ENCODE measurements at places on chromosomes 6 and 20.

GRCh38 chr6:155244434-155244833 lies 19.4 kb upstream of the CLDN20 start:
- no peak for DNase-seq

GRCh38 chr6:87897013-87897412 lies 150.6 kb upstream of the SPACA1 start:
- no peak for DNase-seq

DNA sequence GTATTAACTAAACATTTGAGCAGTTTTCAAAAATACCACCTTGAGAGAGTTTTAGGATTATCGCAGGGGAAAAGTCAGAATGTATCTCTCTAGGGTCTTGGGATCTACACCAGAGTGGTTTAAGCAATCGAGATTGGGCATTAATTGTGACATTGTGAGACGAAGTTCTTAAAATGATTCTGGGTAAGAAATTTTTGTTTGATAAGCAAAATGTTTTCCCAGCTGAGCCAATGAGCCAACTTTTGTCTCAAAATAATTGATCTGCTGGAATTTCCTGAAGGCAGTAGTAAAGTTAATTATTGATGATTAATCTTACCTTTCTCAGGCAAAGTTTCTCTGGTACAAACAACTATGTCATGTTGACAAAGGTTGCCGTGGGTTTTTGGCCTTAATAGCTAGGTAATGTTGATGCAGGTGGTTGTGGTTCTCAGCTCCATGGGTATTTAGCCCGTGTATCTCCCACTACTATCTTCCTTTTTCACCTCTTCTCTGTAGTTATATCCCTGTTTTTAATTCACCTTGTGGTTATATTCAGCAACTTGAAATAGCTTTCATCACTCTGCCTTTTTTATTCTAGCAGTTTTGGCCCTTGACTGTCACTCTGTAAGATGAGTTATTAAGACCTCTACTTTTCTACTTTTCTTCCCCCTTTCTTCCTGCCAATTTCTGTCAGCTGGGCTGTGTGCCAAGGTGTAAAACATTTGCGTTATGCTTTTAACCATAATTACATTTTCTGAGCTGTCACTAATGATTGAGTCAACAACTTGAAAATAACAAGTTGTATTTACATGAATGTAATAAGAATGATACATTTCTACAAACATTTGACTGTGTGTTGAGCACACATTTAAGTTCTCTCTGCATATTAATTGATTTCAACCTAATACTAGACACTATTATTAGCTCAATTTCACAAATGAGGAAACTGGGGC lies 368.3 kb upstream of the BTBD3 start:
- no peak for DNase-seq

- no peak for DNase-seq
These were observed 6.6 kb upstream of the HEBP2 start for GRCh38 chr6:138397128-138398122.

GRCh38 chr6:101294051-101294638 lies 99.4 kb upstream of the GRIK2 start:
- DNase-seq = no peak

DNA sequence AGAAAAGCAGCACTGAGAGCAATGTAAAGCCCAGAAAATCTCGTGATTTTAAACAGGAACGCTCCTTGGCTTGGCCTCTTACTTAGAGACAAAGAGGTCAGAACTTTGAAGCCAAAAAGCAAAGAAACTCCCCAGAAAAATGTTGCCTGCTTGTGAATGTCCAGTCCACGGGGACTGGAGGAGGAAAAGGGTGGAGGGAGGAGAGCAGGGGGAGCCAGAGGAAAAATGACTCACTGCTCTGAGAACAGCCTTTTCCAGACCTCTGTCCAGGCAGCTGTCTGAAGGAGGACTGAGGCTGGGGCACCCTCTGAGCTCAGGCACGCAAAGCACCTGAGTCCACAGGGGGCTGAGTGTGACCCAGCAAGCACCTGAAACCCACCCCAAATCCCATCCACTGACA lies 64.7 kb downstream of the TRAM2 start:
- no peak for DNase-seq
